Fibroblast of skin of left quadriceps (primary cell): ENCODE measurements at places on chromosomes 12 and 14.

DNA sequence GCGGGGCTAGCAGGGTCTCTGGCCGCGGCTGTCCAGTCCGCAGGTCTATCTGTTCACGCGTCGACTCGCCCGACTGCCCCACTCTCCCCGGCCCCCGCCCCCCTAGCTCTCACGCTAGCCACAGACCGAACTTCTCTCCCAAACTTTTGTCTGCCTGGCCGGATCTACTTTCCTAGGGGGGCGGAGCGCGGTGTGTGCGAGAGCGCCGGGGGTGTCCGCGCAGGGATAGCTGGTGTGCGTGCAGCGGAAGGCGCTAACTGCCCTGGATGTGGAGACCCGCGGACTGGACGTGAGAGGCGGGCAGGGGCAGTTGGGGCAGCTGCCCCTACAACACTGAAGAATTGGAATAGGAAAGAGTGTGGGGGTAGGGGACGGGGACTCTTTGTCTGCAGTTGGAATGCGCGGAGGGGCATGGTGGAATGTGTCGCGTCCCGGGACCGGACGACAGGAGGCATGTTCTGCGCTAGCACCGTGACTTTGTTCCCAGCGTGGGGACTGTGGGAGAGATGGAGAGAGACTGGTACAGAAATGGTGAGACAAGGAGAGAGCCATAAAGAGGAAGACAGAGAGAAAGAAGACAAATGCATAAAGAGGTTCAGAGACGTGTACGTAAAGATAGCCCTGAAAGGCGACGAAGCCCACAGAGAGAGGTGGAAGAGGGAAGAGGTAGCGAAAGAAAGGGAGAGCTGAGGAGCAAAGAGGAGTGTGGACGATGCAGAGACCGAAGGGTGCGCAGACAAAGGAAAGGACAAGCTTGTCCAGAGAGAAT lies at the start of gene AJUBA:
Gene AJUBA, minus strand, starts transcription at position 75 of the 769 bp plus-strand sequence. CDS start 285 bp downstream, outside the sequence.
- peak; percentile 93 for DNase-seq

GRCh38 chr12:52020539-52021336 lies 14.0 kb downstream of the TAMALIN start:
- no peak for DNase-seq

DNA sequence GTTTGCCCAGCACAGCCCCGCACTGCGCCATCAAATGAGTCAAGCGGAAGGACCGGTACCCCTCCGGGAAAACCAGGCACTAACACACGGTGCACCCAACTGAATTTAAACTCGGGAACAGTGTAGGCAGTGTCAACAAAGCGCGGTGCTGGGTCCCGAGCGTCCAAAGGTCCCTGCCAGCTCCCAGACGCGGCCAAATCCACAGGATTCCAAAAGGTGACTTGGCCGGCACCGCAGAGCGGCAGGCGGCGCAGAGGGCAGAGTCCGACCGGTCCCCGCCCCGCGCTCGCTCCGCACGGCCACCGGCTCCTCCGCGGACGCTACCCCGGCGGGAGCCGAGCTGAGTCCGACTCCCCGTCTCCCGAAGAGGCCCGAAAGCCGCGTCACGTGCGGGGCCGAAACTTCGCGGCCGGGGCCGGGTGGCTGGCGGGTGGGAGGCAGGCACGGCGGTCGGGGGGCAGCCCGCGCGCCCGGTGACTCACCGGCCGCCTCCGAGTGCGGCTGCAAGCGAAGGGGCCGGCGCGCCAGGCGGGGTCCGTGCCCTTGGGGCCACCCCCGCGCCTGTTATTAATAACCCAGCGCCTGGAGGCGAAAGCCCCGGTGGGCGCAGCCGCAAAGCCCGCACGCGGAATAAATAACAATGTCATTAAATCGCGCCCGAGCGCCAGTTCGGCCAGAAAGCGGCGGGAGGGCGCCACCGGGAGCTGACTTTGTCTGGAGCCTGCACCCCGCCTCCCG lies 863 bp downstream of the DENND5B start:
- DNase-seq = peak; percentile 16

DNA sequence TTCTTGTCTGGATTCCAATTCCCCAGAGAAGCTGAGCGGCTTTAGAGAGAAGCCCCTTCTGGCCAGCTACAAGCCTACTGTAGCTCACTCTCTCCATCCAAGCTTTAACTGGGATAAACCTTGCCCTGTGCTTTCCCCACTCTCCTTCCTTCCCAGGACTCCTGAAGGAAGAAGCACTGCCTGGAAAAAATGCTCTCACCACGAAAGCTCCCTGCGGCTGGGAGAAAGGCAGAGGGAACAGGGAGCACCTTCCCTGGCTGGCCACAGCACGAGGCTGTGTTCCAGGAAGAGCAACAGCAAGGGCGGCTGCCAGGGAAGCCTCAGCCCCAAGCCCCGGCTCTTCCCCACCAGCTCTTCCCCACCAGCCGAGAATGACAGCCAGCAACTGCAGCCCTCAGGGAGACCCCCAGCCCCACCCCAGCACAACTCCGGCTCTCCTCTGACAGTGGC lies 40.8 kb upstream of the PNMA1 start:
- no peak for DNase-seq

DNA sequence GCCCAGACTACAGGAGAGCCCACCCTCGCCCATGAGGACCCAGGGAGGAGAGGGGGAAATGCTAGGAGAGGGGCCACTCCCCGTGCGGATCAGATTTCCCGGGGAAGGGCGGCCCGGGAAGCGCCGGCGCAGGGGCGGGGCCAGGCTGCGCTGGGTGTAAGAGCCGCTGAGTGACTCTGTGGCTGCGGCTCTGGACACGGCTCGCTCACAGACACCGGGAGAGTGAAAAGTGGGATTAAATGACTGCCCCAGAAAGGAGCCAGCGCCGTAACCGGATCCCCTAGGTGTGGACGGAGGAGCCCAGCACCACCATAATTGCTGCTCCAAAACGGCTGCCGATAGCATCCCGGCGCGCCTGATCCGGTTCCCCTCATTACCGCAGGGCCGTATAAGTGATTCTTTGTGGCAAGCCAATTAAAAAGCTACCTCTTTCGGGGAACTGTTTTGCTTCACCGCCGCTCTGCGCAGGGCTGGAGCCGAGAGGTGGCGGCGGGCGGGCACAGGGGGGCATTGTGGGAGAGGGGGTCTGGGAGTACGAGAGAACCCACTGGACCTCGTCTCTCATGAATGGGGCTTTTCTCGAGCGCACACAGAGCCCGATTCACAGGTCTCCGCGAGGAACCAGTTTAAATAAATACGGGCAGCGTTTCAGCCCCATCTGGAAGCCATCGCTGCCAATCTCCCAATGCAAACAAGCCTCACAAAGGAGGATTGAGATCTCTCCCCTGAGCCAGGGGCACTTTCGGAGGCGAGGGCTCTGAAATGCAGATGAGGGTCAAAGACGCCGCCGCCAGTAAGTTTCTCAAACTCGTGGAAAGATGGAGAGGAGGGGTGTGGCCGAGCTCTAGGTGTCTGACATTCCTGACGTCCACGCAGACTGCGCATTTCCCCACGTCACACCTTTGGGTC lies 2.5 kb downstream of the COL2A1 start:
- DNase-seq = no peak
